ENCODE measurements at places on chromosomes 11 and 22. TPM values are rescaled to one million over a fixed set of nuclear protein-coding genes. Genes with fewer than 3 reads are reported as not detected.

The OR10A2 gene
- not detected for total RNA-seq

The YAP1 gene
- total RNA-seq: not detected

The PITPNM1 gene
- total RNA-seq: 88.1 TPM

DNA sequence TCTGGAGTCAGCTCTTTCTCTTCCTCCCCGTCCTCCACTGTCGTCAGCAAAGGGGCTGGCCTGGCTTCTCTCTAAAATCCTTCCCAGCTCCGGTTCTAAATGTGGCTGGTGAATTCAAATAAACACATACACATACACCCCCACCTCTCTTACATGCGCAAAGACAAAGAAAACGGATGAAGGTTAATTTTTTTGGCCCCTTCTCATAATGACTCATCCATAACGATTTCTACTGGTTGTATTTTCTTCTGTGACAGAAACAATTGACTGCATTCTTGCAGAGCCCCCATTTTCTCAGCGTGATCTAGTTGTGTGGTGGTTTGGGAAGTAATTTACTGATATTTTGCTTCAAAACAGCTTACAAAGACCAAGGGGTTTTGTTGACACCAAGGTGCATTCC is 130.0 kb upstream of the NTM start:
- no peak for DNase-seq

- no peak for DNase-seq
Measured at GRCh38 chr11:32511926-32512325, 71.7 kb upstream of the EIF3M start.

The TRPT1 gene
- total RNA-seq: 33.7 TPM

- no peak for DNase-seq
Measured at GRCh38 chr22:32920032-32920628, 118.6 kb downstream of the TIMP3 start.

DNA sequence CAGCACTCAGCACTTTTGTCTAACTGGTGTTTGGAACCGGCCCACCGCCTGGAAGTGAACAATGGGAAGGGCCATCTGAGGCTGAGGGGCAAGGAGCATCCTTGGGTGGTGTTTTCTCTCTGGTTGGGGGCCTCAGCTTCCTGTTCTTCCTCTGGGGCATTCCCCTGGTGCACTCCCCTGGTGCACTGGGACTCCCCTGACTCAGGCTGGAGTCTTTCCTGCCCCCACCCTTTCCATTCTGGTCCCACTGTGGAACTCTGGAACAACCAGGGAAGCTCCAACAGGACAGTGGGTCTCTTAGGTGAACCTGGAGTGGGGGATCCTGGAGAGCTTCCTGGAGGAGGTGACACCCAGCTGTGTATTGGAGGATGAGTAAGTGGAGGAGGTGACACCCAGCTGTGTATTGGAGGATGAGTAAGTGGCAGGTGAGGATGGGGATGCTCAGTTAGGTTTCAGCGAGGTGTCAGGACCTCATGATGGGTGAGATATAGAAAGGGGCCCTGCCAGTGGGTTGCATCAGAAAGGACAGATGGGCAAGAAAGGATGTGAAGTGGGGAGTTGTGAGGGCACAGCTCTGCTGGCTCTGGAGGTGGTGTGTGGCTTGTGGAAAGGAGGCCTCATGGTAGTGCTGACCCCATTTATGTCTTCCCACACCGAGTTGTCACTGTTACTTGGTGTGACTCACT is 132.1 kb downstream of the OSBP2 start:
- DNase-seq: peak; percentile 57

- DNase-seq: no peak
Measured at GRCh38 chr11:76376746-76377558, 4.0 kb downstream of the THAP12 start.

DNA sequence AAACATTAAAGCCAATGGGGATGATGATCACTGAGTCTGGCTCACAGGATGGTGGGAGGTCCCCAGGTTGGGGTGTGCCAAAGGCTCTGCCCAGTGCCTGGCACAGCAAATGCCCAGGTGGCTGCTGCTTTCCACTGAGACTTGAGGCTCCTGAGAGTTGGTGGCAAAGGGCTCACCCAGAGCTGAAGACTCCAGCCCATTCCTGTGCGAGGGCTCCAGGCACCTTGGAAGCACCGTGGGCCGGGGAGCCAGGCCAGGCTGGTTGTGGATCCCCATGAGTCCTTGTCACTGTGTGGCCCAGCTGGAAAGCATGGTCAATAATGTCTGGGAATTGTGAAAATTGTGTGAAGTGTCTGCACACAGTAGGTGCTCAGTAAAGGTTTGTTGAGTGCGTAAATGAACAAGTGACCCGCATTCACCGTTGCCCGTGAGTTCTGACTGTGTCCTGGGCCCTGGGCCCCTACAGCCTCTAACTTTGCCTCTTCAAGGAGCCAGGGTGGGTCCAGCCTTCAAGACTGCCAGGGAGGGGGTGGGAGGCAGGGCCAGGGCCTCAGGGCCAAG is 2.8 kb upstream of the UNC93B1 start:
- no peak for DNase-seq

GRCh38 chr11:113729456-113729855 is 23.3 kb upstream of the TMPRSS5 start:
- DNase-seq: no peak

GRCh38 chr11:27910186-27910931 is 197.6 kb downstream of the KIF18A start:
- no peak for DNase-seq

Data from activated CD8-positive, alpha-beta T cell treated with anti-CD3 and anti-CD28 coated beads for 36 hours (primary cell).